ENCODE measurements at places on chromosomes 16 and 17.

DNA sequence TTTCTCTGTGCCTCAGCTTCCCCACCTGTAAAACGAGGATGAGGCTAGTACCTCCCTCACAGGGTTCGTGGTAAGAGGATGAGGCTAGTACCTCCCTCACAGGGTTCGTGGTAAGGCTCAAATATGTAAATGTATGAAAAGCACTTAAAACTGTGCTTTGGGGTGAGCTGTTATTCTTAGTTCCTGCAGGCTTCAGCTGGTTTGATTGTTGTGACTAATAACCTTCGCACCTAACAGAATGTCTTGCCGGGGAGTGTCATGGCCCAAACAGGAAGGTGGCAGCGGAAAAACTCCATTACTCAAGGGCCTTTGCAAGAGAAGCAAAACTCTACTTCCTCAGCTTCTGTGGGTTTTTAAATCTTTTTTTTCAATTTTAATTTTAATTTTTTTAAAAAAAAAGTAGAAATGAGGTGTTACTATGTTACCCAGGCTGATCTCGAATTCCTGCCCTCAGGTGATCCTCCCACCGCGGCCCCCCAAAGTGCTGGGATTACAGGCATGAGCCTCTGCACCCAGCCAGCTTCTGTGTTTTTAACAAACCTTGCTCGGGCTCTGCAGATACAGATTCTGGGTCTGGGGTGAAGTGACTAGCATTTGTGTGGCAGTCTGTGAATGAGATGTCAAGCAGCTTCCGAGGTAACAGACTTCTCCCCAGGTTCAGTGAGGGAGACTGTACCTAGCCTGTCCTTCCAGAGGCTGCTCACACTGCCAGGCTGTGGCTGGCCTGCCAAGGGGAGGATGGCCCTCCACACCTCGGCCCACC lies 103.0 kb downstream of the RAB11FIP4 start:
- DNase-seq, result peak; percentile 56

DNA sequence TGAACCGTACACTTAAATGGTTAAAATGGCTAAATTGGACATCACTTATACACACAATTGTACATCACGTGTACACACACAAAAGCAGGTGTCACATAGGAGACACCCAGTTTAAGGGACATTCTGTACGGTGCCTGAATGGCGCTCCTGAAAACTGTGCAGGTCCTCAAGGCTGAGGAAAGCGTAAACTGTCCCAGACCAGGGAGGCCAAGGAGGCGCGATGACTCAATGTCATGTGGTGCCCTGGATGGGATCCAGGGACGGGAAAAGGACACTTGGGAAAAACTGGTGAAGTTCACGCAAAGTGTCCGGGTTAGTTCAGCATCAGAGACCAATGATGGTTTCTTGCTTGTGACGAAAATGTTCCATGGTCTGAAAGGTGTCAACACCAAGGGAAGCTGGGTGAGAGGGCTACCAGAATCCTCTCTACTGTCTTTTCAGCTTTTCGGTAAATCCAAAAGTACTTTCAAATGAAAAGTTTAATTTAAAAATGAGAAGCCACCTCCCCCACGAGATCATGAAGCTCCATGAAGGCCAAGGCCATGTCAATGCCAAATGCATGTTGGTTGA lies 112.2 kb downstream of the CMIP start:
- DNase-seq, result no peak

GRCh38 chr17:8267480-8268147 lies 18.5 kb downstream of the PFAS start:
- DNase-seq, result no peak

GRCh38 chr16:57751539-57752202 lies 16.1 kb downstream of the KATNB1 start:
- no peak for DNase-seq

- no peak for DNase-seq
Observed at GRCh38 chr16:34743115-34743514, 1283.7 kb downstream of the TP53TG3F start.

- no peak for DNase-seq
Observed at GRCh38 chr16:78194948-78195347, 95.5 kb downstream of the WWOX start.

GRCh38 chr16:87074641-87075318 lies 242.4 kb downstream of the C16orf95 start:
- DNase-seq, result no peak

GRCh38 chr16:52191531-52192134 lies 355.3 kb downstream of the TOX3 start:
- DNase-seq, result peak; percentile 18

- DNase-seq, result no peak
Observed at GRCh38 chr16:83068686-83069085, 441.9 kb downstream of the CDH13 start.

GRCh38 chr16:12171706-12172105 lies 195.2 kb downstream of the SNX29 start:
- DNase-seq, result no peak

GRCh38 chr16:90077240-90077756 lies at the start of gene PRDM7:
PRDM7 (minus strand) TSS chr16:90077331; CDS start chr16:90075910, 1,421 bp downstream.
- DNase-seq, result peak; percentile 91

Data from effector CD4-positive, alpha-beta T cell (primary cell).